ENCODE measurements at places on chromosomes 7 and 10. TPM values are rescaled to one million over a fixed set of nuclear protein-coding genes. Genes with fewer than 3 reads are reported as not detected.

Gene ARHGAP22
- total RNA-seq, result 0.66 TPM

GRCh38 chr10:111698711-111699110, 484.9 kb downstream of the GPAM start:
- H3K4me3 ChIP-seq, result no peak overlapping the region
- H3K27ac ChIP-seq, result no peak overlapping the region
- no peaks in the 10 kb centered on the region for H3K36me3 ChIP-seq
- DNase-seq, result no peak
- H3K4me1 ChIP-seq, result no peaks in the 10 kb centered on the region

GRCh38 chr7:75565132-75565837, 73.2 kb downstream of the SPDYE5 start:
- no peak overlapping the region for H3K27ac ChIP-seq
- H3K36me3 ChIP-seq, result peaks cover 3% of the 10 kb centered on the region
- no peaks in the 10 kb centered on the region for H3K4me1 ChIP-seq

DNA sequence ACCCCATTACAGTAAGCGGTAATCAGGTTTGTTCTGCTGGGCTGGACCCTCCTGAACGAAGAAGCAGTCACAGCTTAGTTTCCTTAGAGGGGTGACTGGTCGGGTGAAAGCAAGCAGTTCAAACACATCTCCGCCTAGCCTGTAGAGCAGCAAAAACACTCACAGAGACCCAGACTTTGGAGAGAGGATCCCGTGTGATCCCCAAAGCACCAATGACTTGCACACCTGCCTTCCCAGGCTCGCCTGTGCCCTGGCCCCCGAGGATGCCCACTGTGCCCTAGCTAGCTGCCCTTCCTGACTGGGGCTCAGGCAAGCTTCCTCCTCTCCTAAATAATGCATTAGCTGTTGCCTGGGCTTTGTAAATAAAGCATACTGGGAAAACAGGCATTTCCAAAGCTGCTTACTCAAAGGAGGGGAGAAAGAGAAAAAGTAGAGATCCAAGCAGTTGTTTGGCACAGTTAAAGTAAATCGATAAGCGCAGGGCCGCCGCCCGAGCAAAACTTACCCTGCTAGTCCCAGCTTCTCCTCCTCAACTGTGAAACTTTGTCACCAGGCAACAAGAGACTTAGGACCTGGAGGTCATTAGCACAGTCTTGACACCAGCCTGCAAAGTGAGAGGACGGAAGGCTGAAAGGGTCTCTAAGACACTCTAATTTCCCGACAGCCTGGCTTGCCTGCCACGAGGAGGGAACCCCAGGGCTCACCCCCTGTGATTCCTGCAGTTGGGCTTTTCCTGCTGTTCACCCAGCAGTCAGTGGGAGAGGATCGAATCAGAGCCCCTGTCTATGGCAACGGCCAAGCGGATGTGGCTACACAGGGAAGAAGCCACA, 4.8 kb downstream of the LRRC18 start:
- H3K27me3 ChIP-seq, result peaks cover 2% of the 10 kb centered on the region
- no peak overlapping the region for H3K27ac ChIP-seq
- DNase-seq, result no peak
- no peaks in the 10 kb centered on the region for H3K4me1 ChIP-seq

Data from activated T-helper 1 cell treated with anti-CD3 and anti-CD28 coated beads, Interleukin-12 subunit alpha, Interleukin-12 subunit beta, Interleukin-2, Interleukin-4 antibody, amounts not matched to agents 30 ng/mL and 10 ng/mL and 1 ng/mL, durations not matched to agents 14 hours and 24 hours and 36 hours (primary cell).